SHP77 treated with DMSO at 0.1 percent for 48 hours (cell line): ENCODE measurements at places on chromosomes 7 and 10.

DNA sequence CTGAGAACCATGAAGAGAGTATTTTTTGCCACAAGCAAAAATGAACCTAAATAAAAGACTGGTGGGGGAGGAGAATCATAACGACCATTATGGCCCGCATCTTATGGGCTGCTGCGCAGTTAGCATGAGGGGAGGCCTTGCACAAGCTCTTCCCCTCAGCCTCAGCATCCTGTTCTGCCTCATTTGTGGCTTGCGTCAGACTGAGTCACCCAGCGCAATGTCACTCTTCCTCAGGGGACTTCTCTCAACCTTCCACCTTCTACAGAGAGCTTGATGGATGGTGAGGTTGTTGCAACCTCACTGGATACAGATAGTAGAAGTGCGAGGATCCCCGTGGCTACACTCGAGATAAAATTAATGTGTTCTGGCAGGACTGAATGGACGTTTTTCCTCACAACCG is 16.8 kb upstream of the GPR15LG start:
- no peak for DNase-seq

GRCh38 chr10:48700493-48700892 is 15.8 kb downstream of the WDFY4 start:
- no peak for DNase-seq

GRCh38 chr7:157416011-157416410 is 79.2 kb downstream of the DNAJB6 start:
- no peak for DNase-seq

DNA sequence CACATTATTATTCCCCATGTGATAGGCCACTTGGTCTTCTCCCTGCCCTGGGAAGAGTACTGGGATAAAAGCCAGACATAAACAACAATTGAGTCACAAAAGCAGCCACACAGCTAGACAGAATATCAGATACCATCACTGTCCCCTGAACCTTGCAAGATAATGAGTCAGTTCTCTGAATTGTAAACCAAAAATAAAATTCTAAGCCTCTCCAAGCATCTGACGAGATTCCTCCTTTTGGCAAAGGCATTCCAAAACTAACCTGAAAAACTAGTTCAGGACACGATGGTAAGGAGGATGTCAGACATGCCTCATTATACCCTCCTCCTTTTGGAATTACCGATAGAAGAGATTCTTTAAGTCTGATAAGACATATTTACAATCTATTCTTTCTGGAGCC is 450.7 kb downstream of the HTR7 start:
- no peak for DNase-seq

- no peak for DNase-seq
These were observed 455.8 kb downstream of the TFEC start for GRCh38 chr7:115574681-115575291.

GRCh38 chr10:60222047-60222446 is 167.6 kb downstream of the ANK3 start:
- DNase-seq: no peak
